Activated effector memory CD4-positive, alpha-beta T cell treated with anti-CD3 and anti-CD28 coated beads, Interleukin-2, amount 50 U/mL, for 16 hours (primary cell): ENCODE measurements at places on chromosomes 5 and 9.

DNA sequence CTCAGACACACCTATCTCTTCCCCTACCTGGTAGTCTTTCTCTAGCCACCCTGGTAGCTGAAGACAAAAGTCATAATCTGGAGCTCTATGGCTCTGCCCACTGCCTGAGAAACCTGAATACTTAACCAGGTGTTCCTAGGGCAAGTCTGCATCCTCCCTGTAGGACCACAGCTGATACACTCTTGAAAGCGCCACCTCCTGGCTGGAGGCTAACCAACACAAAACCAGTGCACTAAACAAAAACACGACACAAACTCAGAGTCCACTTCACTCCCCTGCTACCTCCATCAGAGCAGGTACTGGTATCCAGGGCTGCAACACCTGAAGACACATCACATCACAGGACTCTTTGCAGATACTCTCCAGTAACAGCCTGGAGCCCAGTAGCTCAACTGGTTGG, 84.6 kb upstream of the ANXA1 start:
- no peak for DNase-seq

- DNase-seq = no peak
These were observed 4.5 kb downstream of the PDE6A start for GRCh38 chr5:149940077-149940574.

- DNase-seq = no peak
These were observed 83.0 kb downstream of the ZNF462 start for GRCh38 chr9:106945727-106946660.

DNA sequence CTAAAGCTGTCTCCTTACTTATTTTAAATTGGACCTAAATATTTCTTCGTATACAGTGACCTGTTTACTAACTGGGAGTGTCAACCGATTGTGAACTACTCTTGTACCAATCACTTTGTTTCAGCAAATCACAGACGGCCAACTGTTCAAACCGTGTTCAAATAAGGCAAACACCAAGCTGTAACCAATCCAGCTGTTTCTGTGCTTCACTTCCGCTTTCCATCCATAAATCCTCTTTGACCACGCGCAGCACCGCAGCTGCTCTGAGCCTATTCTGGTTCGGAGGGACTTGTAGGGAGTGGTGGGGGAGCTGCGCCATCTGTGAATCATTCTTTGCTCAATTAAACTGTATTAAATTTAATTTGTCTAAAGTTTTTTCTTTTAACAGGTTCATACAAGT, 4.8 kb upstream of the FAM240B start:
- DNase-seq = no peak

GRCh38 chr5:69134126-69134525, 32.8 kb upstream of the CCNB1 start:
- no peak for DNase-seq

DNA sequence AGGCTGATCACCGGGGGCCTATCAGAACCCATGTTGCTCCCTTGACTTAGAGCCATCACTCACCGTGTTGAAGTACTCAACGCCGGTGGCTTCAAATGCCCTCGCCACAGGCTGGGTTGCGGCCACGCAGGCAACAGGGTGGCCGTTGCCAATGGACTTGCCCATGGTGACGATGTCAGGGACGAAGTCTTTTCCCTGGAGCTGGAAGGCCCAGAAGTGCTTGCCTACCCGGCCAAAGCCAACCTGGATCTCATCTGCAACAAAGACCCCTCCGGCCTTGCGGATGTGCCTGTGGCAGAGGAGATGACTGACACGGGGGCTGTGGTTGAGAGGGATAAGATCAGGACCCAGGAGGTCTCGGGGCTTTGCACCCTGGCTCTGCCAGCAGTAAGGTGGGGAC, 10.3 kb downstream of the PHYKPL start:
- no peak for DNase-seq

DNA sequence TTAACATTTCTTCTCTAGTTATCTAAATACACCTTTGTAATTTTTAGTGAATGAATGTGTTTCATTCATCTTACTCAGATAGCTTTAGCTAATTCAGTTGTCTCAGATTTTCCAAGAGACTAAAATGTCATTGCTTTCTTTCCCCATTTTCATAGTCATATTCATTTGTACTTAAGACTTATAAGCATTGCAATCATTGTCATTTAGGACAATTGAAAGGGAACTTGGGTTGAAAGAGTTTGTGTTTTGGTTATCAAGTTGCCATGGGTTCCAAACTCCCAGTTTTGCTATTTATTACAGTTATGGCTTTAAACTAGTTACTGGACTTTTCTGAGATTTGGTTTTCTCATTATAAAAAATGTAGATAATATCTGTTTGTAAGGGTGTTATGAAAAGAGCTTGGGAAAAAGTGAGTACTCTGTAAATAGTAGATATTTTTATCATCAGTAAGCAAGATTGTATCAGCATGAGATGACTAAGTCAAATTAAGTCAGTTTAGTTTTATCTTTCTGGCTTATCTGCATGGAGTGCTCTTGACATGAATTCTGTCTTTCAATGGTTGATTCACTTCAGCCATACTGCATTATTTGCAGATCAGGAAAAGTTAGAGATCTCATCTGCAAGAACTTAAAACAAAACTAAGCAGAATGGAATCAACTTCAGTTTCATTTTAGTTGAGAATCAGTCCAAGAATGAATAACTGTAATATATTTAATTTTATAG, 107.5 kb downstream of the PBX3 start:
- DNase-seq = no peak

GRCh38 chr5:74613283-74613682, 27.2 kb downstream of the ENC1 start:
- no peak for DNase-seq

DNA sequence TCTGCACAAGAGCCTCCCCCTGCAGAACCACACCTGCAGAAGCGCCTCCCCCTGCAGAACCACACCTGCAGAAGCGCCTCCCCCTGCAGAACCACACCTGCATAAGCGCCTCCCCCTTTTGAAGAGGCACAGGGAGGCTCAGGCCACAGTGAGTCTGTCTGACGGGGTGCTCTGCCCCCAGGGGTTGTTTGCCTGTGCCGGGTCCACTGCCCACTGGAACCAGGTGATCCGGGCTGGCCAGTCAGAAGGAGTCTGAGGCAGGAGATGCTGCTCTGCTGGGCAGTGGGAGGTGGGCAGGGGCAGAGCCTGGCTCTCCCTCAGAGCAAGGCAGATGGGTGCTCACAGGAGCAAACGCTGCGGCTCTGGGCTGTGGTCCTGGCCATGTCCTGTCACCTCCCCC, 60.8 kb upstream of the RNU6ATAC start:
- no peak for DNase-seq

GRCh38 chr9:94135222-94135621, 51.0 kb downstream of the PTPDC1 start:
- no peak for DNase-seq

DNA sequence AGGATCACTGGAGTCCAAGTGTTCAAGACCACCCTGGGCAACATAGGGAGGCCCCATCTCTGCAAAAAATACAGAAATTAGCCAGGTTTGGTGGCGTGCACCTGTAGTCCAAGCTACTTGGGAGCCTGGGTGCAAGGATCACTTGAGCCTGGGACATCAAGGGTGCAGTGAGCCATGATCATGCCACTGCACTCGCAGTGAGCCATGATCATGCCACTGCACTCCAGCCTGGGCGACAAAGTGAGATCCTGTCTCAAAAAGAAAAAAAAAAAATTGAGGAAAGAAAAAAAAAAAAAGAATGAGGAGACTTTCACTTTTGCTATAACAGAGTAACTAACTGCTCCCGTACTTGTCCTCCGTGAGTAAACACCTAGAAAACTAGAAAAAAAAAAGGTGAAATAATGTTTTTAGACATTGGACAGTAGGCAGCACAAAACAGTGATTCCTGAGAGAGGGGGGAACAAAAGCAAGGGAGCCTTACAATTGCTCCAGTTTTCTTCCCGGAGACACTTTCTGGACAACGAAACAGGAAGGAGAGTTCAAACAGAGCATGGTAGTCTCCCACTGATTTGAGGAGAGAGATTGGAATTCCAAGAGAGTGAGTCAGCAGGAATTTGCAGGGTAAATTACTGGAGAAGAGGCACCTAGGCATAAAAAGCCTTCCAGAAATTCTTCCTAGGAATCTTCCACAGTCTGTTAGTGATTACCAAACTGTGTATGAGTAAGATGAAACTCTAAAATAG, 6.9 kb upstream of the ZBTB5 start:
- no peak for DNase-seq

DNA sequence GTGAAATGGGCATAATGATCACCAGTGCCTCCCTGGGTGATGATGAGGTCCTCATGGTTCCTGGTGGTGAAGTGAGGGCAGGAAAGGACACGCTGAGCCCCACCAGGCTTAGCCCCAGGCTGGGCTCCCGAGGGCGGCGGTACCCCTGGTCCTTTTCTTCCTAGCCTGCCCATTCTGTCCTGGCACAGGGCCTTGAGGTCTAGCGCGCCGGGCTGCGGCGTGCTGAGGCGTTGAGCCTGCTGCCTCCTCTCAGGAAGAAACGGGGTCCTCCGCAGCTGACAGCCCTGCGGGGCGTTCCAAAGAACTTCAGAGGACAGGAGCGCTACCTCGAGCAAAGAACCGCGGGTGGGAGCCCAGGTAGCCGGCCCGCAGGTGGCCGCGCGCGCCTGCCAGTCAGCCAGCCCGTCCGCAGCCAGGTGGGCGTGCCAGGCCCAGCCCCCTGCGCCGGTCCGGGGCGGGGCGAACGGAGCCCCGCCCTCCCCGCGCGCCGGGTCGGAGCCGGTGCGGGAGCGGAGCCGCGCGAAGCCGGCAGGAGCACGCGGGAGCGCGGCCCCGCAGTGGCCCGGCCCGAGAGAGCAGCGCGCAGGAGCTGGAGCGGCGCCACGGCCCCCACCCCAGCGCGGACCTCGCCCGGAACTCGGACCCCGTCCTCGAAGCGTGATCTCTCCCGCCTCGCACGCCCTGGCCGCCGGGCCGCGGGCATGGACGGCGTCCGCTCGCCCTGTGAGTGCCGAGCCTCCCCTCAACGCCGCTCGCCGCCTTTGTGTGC, at the start of gene WNK2:
WNK2 (plus strand) TSS at position 477 of the 769 bp plus-strand sequence. CDS start 791 bp downstream, outside the sequence.
- DNase-seq = peak; percentile 77

DNA sequence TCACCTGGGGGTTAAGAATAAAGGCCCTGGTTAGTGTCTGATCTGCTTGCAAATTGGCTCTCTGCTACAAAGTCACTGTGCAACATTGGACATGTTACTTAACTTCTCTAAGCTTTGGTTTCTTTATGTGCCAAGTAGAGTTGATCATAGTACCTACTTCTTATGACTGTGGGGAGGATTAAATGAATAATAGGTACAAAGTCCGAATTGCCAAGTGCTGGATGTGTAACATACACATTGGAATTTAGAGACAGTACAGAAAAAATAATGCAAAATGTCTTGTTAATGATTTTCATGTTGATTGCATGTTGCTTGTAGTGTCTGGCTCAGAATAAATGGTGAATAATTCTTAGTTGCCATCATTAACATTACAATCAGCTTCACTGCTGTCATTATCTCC, 2.2 kb downstream of the DOCK8 start:
- DNase-seq = no peak

DNA sequence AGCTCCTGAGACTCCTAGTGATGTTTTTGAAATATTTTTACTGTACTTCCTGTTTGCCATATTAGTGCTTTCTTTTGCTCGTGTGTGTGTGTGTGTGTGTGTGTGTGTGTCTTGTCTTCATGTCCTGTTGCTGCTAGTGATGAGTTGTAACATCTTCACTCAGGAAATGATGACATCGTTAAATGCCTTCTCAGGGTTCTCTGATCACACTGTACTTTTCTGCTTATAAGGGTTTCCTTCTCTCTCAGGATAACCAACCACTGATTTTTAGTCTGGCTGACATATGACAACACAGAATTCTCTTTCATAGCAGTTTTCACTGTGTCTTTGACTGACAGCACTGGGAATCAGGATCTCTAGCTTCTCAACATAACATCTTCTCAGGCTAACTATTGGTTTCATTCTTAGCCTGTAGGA, 16.1 kb downstream of the SV2C start:
- no peak for DNase-seq

DNA sequence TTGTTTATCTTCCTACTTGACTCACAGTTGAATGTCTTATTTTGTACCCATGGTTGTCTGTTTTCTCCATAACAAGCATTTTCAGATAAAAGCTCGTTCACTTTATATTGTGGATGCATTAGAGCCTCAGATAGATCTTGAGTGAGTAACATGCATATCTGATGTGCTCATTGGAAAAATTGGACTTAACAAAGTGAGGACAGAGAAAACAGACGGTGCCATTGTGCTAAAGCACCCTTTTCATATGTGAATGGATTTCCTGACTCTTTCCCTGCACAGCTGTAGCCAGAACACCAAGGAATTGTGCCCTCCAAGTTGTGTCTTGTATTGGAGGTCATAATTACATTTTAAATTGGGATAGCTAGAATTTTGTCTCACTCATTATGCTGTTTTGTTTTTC, 325.8 kb upstream of the MEF2C start:
- DNase-seq = no peak

GRCh38 chr5:172799416-172799815, 28.4 kb upstream of the DUSP1 start:
- DNase-seq = no peak

- no peak for DNase-seq
These were observed 36.3 kb downstream of the CAPSL start for GRCh38 chr5:35902046-35902672.

DNA sequence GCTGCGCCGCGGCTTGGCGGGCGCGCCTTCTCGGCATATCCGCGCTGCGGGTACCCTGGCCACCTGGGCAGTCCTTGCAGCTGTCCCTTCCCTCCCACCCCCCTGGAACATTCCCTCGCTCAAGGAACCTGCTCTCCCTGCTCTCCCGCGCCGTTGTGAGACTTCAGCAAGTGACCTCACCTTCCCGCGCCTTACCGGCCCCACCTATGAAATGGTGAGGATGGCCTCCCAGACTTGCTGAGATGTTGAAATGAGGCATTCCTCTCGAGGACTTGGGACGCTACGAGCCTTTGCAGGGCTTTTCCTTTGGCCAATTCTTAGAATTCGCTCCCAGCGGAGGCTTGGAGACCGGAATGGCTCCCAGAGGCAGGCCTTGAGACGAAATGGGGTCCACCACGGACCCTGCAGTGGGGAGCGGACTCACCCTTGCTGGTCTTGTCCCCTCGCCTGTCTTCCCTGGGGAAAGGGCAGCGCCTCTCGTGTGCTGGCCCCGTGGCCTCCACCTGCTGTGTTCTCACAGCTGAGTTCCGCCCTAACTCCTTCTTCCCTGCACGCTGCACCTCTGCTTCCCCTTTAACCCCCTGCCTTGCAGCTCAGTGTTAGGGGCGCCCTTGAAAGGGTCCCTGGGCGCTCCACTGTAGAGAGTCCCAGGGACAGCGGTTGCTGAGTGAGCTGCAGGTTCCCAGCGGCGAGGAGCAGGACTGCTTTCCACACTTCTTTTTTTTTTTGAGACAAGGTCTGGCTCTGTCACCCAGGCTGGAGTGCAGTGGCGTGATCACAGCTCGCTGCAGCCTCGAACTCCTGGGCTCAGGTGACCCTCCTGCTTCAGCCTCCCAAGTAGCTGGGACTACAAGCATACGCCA, 907 bp downstream of the HMCN2 start:
- DNase-seq = no peak

GRCh38 chr5:180815293-180815917, 12.8 kb upstream of the MGAT1 start:
- DNase-seq = no peak

- no peak for DNase-seq
These were observed 59.8 kb upstream of the NFIB start for GRCh38 chr9:14373706-14374105.

- DNase-seq = no peak
These were observed 18.6 kb upstream of the SPATA31D1 start for GRCh38 chr9:81969971-81970370.
